ACHN (cell line): ENCODE measurements at places on chromosomes 11 and 22.

- DNase-seq: no peak
Measured at GRCh38 chr11:111886844-111887243, 7.5 kb downstream of the CFAP68 start.

DNA sequence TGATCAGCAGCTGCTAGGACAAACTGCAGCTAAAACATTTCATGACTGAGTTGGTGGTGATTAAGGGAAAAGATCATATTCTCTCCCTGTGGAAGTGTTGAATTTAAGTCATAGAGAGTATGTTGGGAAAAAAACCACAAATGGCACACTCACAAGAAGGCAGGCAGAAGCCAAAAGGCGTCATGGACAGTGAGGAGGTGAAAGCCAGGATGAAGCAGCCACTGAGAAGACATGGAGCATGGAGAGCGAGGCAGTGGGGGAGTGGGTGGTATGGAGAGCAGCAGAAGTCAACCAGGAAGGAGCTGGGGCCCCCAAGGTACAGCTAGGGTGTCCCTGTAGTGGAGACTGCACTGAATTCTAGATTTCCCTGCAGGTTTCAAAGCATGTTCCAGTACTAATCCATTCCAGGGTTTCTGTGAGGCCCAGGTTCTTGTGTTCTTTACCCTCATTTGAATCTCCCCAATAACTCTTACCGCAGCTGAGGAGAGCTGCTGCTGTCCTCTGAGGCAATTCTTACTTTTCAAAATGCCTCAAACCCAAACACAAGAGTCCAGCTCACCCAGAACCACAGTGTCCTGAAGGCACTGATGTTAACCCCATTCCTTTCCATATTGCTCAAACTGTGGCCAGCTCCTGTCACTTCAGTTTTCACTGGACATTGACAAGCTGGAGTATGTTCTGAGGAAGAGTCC, 191.8 kb upstream of the E2F8 start:
- peak; percentile 7 for DNase-seq

DNA sequence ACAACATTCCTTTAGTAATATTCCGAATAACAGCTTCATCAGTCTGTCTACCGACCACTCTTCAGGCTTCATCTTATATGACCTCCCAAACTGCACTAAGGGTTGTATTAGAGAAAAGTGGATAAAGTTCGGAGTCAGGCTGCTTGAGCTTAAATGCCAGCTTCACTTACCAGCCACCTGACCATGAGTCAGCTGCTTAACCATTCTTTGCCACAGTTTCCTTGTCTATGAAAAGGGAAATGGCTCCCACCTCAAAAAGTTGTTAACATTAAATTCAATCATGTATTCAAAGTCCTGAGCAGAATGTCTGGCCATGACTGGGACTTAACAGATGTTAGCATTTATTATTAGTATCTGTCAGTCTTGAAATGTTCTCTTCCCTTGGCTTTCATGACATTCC, 20.9 kb downstream of the LIMK2 start:
- peak; percentile 39 for DNase-seq

GRCh38 chr11:119190531-119190930, 5.3 kb downstream of the NHERF4 start:
- DNase-seq: no peak

DNA sequence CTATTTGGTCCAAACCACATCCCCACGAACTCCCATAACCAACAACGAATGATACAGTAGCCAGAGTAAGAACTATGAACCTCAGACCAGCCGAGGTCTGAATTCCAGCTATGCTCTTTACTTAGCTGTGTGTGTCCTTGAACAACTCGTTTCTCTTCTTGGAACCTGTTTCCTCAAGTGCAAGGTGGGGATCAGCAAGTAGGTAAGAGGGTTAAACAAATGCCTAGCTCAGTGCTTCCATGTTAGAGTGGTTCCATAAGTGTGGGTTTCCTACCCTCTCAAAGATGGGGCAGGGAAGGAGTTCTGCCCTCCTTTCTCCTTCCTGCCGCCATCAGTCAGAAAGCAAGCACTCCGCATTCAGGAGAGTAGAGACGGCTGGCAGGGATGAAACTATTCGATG, 283.4 kb upstream of the SYN3 start:
- DNase-seq: no peak

DNA sequence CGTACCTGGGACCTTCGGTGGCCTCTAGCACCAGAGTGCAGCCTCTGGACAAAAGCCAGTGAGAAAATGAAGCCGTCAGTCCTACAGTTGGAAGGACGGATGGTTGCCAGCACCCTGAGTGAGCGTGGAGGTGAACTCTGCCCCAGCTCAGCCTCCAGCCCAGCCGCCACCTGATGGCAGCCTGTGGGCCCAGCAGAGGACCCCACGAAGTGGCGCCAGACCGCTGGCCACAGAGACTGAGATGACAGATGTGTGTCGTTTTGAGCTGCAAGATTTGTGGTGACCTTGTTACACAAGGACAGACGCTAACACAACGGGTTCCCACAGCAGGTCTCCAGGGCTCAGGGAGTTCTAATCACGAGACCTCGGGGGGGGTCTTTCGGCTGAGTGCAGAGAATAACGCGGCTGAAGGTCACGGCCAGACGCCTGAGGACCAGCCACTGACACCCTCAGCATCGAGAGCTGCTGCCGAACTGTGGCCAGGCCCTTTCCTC, 75.0 kb downstream of the BRD1 start:
- no peak for DNase-seq

GRCh38 chr11:44532809-44533208, 32.7 kb upstream of the CD82 start:
- no peak for DNase-seq

DNA sequence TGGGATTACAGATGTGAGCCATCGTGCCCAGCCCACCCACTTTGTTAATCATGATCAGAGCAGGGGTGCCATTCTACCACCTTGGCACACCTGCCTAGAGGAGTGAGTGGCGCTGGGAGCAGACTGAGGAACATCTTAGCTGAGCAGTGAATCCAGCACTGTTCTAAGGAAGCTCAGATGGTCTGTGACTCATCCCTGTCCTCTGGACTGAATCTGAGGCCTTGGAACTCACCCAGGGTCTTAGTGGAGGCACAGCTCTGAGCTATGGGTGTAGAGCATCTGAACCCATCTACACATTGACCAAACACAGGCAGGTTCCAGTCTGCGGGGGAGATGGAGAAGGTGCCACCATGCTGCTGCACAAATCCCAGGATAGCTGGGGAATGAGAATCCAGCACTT, 14.9 kb downstream of the PGAP2 start:
- DNase-seq: peak; percentile 72

DNA sequence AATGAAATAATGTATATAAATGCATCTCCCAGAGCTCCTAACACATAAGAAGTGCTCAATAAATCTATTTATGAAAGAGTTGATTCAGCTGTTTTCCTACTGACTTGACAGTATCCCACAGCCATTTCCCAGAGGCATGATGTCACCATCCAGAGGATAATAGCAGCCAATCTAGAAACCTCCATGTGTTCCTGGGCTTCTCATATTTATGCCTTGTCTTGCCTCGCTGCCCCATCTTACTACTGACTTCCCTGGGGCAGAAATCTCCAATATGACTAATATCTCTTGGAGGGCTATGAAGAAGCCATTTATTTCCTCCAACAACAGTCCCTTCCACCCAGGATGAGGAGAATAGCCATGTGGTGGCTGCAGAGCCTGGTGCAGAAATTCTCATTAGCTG, 115.4 kb upstream of the NAV2 start:
- peak; percentile 28 for DNase-seq

GRCh38 chr11:15153231-15153630, 38.5 kb downstream of the INSC start:
- no peak for DNase-seq

- DNase-seq: no peak
Measured at GRCh38 chr11:22479971-22480720, 142.0 kb downstream of the SLC17A6 start.

DNA sequence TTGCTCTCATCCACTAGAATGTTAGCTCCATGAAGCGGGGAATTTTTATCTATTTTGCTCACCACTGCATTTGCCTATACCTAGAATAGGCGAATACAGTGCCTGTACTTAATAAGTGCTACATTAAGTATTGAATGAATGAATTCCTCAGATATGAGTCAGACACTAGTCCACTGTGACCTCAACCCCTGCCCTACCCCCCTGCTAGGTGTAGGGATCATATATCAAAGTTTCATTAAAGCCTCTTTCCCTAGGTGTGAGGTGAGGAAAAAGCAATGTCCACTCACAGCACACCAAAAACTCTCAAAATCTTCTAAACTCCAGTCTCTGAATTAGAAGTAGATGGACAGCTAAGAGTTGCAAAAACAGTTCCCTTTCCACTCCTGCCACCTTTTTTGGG, 9.8 kb upstream of the PSMA1 start:
- peak; percentile 19 for DNase-seq

DNA sequence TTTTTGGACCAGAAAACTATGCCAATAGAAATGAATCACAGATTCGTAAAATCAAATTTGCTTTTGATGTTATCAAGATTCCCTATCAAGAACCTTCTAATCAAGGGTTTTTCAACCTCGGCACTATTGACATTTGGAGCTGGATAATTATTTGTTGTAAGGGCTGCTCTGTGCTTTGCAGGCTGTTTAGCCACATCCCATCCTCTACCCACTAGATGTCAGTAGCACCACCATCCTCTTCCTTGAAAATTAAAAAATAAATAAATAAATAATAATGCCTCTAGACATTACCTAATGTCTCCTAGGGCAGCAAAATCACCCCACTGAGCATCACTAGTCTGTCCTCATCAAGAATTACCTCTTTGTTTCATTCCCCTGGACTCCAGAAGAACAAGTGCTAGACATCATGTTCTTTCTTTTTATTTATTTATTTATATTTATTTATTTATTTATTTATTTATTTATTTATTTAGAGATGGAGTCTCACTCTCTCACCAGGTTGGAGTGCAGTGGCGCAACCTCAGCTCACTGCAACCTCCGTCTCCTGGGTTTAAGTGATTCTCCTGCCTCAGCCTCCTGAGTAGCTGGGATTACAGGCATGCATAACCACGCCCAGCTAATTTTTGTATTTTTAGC, 744.7 kb downstream of the KCNA4 start:
- peak; percentile 27 for DNase-seq

DNA sequence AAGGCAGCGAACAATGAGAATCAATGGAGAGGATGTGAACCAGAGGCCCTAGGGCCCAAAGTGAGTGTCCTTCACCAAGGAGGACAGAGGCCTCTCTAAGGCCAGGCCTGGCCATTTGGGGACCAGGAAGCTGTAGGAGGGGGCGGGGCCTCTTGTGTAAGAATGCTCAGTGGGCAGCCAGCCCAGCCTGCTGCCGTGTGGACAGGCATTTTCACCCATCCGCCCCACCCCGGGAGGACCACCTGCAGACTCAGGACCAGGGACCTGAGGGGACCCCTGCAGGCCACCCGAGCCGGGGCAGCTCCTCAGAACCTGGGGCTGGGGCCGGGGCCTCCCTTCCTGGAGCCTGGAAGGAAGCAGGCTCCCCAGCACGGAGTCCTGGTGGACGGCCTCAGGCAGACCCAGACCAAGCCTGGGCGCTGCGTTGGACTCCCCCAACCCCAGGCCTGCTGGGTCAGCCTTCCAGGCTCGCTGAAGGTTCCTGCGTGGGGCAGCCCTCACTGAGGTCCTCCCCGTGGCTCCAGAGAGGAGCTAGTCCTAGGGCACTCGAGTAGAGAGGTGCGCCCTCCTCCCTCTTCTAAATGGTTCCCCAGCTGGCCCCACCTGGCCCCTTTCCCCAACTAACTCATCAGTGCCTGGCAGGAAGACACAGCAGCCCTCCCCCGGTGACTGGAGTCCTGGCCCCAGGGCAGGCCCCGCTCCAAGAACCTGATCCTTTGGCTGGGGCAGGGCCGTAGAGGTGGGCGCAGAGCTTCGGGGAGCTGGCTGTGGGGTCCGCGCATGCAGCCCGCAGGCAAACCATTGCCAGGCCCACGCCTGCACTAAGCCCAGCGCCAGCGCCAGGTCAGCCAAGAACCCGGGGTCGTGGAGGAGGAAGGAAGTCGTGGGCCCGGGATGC, 1.5 kb upstream of the TRABD start:
- DNase-seq: peak; percentile 35

GRCh38 chr11:11444027-11444803, 91.2 kb upstream of the CSNK2A3 start:
- no peak for DNase-seq

GRCh38 chr11:1871531-1871930, 18.6 kb downstream of the LSP1 start:
- no peak for DNase-seq

GRCh38 chr11:57320719-57321387, 3.9 kb downstream of the TNKS1BP1 start:
- no peak for DNase-seq

DNA sequence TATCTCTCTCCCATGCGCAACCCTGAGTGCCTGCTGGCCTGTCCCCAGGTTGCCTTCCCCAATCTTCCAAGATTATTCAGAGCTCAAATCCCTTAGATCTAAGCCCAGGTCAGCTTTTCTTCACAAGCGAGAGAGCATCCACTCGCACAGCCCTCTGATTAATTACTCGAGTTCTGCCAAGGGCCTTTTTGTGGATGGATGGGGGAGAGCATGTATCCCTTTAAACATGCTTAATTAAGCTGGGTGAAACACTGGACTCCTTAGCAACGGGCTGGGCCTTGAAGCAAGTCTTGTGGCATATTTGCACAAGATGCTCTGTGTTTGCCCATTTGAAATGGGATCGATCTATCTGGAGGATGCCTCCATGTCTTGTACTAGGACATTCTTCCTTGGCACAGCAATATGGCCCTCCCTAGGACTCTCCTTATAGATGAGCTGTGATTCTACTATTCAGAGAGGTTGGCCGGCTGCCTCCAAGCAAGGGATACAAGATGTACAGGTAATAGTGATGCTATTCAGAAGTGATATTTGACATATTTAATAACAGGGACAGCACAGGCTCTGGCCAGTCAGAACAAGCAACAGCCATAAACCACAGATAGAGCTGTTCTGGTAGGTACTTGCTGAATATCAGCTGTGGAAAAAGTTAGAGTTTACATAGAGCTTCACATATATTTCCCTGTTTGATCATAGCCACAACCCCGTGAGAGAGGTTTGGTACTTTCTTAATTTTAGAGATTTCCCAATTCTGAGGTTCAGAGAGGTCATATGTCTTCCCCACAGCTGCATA, 125.6 kb downstream of the CSNK2A3 start:
- DNase-seq: no peak

DNA sequence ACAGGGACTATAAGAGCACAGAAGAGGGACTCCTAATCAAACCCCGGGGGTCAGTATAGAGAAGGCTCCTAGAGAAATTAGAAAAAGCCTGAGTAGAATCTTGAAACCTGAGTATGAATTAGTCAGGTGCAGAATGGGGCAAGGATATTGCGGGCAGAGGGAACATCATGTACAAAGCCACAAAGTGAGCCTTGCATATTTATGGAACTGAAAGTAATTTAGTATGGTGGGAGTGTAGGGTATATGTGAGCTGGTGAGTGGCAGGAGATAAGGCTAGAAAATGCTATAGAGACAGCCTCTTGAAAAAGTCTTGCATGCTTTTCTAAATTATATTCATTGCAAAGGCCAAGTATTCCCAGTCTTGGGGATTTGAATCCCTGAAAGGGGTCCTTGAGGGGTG, 93.7 kb downstream of the STIM1 start:
- DNase-seq: no peak

DNA sequence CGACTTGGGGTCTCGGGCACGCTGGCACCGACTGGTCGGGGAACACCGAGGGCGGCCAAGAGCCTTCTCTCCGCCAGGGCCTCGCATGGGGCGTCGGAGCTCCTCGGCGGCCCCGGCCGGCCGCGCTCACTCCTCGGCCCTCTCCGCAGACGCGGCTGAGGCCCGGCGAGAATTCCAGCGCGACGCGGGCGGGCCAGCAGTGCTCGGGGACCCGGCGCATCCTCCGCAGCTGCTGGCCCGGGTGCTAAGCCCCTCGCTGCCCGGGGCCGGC, 5.6 kb downstream of the TBX1 start:
- DNase-seq: no peak
